ENCODE measurements at places on chromosomes 2 and 18. TPM values are rescaled to one million over a fixed set of nuclear protein-coding genes. Genes with fewer than 3 reads are reported as not detected.

TCF4 gene
- total RNA-seq = 2.4 TPM

ZNF804A gene
- not detected for total RNA-seq

IL1RL2 gene
- total RNA-seq = not detected

MDH1B gene
- 0.33 TPM for total RNA-seq

COL4A3 gene
- 0.27 TPM for total RNA-seq

CD8A gene
- 503 TPM for total RNA-seq

ABHD3 gene
- total RNA-seq = 28.9 TPM

ABCG8 gene
- total RNA-seq = not detected

TBC1D8 gene
- 0.47 TPM for total RNA-seq
